ENCODE measurements at places on chromosomes 16 and 17.

DNA sequence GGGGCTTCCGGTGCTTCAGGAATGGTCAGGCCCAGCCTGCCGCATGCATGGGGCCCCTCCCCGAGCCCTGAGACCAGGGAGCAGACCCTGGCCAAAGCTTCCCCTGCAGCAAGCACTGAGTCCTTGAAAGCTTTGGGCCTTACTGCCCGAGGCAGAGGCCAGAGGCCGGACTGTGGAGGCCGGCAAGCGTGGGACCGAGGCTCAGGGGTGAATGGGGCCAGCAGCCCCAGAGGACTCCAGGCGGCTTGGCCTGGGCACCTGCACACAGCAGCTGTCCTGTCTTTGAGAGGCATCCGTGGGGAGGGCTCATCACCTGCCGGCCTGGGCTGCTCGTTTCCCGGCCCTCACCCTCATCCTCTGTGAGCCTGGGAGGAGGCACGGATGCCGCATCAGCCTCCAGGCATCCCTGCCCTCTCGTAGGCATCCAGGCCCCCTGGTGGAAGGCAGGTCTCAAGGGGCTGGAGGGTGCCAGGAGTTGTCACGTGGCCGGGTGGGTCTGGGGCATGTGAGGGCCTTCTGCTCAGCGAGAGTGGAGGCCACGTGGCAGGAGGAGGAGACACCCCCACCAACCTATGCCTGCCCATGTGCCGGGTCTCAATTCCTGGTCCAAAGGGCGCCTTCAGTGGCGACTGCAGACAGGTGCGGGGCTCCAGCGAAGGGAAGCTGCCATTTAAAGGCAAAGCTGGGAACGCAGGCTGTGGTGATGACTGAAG, 31.4 kb downstream of the CACNA1H start:
- DNase-seq: no peak

DNA sequence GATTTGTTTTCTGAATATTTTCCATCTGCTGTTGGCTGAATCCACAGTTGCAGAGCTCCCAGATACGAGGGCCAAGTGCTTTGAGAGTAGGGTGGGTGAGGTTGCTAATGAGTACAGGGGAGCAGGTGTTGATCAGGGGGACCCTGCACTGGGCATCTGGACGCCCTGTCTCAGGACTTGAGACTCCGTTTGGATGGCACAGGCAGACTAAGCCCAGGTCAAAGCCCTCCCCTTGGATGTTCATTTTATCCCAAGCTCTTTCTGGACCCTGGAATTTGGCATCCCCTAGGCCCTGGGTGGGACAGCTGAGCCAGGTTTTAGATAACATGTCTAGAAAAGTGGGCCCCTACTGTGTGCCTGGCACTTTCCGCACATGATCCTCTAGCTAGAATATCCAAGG, 12.1 kb downstream of the USP6 start:
- DNase-seq: no peak

DNA sequence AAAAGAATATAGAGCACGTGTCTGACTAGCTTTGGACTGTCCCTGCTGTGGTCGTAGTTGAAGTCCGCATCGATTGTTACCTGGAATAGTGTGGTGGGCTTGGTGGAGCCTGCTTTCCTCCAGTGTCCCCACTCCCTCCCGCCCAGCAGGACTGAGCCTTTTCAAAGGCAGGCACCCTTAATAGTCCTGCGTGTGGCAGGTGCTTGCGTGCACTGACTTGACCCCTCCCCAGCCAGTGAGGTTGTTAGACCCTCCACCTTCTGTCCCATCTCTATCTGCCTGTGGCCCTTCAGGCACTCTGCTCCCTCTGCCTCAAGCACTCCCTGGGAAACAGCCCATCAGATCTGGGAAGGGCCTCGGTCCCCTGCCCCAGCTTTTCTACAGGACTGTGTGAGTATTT, 36.6 kb downstream of the TMEM11 start:
- no peak for DNase-seq

- no peak for DNase-seq
Measured at GRCh38 chr17:55663400-55663799, 59.3 kb downstream of the TMEM100 start.

- no peak for DNase-seq
Measured at GRCh38 chr16:9680019-9680655, 502.1 kb downstream of the GRIN2A start.

- DNase-seq: no peak
Measured at GRCh38 chr16:65336160-65336559, 214.3 kb upstream of the CDH11 start.

DNA sequence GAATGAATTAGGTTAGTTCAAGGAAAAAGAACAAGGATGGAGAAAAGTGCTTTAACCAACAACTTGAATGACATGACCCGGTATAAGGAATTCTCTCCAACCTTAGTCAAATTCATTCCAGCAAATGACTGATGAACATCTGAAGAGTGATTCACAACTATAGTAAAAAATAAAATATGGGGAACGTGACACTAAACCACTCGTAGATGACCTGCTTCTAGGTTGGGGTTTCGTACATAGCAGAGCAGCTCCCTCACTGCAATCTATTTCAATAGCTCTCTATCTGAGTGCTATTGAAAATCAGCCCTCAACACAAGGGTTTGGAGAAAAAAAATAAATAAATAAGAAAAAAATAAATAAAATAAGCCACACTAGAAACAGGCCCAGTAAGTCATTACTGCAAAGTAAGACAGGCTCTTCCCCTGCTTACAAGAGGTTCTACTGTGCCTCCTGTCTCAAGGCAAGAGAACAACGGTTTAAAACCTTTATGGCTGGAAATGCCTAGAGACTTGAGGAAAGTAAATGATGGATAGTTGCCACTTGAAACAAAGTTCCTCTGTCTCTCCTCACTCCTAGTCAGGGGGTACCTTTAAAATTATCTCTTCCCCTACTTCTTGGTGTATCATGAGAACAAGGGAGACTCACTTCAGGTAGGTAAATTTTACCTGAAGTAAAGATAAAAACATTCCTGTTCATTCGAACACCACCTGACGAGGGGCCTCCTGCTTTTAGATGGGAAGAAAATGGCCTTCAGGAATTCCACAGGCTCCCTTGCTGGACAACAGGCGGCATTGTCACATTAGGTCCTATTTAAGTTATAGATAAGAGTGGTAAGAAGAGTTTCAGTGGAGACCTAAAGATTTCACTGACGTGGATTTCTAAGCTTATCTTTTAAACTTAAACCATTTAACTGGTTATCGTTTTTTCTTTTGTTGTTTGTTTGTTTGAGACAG, 20.5 kb downstream of the COG7 start:
- no peak for DNase-seq

GRCh38 chr17:49393491-49394255, 21.0 kb downstream of the PHB1 start:
- no peak for DNase-seq

GRCh38 chr16:86044241-86044671, 145.3 kb downstream of the IRF8 start:
- no peak for DNase-seq

- DNase-seq: peak; percentile 45
Measured at GRCh38 chr17:19876529-19877161, 8.9 kb upstream of the ULK2 start.

GRCh38 chr16:84535408-84535807, 30.9 kb upstream of the MEAK7 start:
- peak; percentile 63 for DNase-seq

GRCh38 chr17:9672691-9673090, 27.4 kb downstream of the USP43 start:
- no peak for DNase-seq

- DNase-seq: peak; percentile 72
Measured at GRCh38 chr17:78313735-78314648, 45.9 kb downstream of the SOCS3 start.

GRCh38 chr16:27326738-27327585, 13.2 kb downstream of the IL4R start:
- peak; percentile 83 for DNase-seq

DNA sequence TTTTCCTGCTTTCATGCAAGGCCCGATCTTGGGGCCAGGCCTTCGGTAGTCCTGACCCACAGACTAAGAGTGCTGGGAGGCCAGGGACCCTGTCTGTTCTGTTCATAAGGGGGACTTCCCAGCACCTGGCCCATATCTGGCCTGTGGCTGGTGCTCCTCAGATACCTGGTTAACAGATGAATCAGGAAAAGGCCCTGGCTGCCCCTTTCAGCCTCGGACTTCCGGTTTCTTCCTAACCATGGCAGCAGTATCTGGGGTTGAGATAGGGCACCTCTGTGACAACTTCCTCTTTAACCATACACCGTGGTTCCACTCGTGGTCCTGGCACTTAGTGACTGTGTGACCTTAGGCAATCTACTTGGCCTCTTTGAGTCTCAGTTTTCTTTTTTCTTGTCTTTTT, 18.4 kb downstream of the PLCG2 start:
- no peak for DNase-seq

- DNase-seq: peak; percentile 30
Measured at GRCh38 chr16:64392456-64392855, 729.4 kb downstream of the CDH11 start.

DNA sequence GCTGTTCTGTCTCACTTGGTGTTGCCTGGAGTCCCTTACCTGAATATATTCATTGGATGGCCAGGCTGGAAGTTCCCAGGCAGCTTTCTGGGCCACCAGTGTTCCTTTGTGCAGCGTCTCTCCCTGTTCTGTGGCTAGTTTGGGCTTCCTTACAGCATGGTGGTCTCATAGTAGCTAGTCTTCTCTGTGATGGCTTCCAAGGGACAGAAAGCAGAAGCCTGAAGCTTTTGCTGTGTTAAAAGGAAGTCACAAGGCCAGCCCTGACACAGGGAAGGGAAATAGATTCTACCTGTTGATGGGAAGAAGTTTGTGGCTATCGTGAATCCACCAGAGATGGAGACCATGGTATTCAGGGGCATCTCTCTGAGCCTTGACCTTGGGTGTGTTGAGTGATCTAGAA, 34.6 kb downstream of the PLCG2 start:
- DNase-seq: no peak

- DNase-seq: no peak
Measured at GRCh38 chr16:30644334-30644830, 6.4 kb upstream of the PRR14 start.

Data from umbilical cord (tissue), 2 donors.